ENCODE measurements at places on chromosomes 6 and 20.

- no peak for DNase-seq
Measured at GRCh38 chr20:4038676-4039370, 23.5 kb upstream of the RNF24 start.

GRCh38 chr6:101544286-101544685 lies 150.8 kb downstream of the GRIK2 start:
- DNase-seq, result no peak

DNA sequence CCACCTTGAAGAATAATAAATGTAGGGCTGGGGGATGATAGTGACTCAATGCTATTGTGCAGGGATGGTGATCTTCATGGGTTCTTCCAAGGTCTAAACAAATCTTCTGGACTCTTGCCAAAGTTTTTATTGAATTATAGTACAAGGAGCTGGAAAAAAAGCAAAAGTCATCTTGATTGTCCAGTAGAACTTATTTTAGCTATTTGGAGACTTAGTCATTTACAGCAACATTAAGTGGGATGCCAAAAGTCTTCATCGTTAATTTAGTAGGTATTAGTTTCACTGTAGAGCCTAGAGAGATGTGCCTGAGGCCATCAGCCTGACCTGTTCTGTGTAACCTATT lies 212.9 kb upstream of the TBX18 start:
- DNase-seq, result no peak

- no peak for DNase-seq
Measured at GRCh38 chr6:105474234-105474633, 71.4 kb upstream of the PREP start.

GRCh38 chr6:126983779-126984178 lies 134.7 kb upstream of the RSPO3 start:
- DNase-seq, result no peak

- DNase-seq, result no peak
Measured at GRCh38 chr6:132300323-132300949, 100.8 kb downstream of the MOXD1 start.

- DNase-seq, result no peak
Measured at GRCh38 chr6:27241443-27241842, 6.1 kb upstream of the PRSS16 start.

- no peak for DNase-seq
Measured at GRCh38 chr6:108744996-108745395, 103.2 kb upstream of the ARMC2 start.

- no peak for DNase-seq
Measured at GRCh38 chr6:78476561-78476960, 390.8 kb upstream of the IRAK1BP1 start.

DNA sequence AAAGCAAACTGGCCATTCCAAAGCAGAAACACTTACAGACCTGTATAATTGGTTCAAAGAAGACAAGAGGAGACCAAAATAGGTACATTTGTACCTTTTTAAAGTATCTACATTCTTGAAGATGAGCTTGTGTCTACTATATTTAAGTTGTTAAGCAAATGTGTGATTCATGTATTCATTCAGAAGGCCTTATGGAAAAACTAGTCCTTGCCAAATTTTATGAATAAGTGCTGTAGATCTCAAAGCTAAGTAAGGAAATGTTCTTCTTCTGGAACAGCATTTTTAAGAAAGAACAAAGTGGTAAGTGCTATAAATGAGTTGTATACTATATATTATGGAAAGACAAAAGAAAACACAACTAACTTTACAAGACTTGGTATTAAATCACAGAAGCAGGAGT lies 22.2 kb upstream of the HEY2 start:
- DNase-seq, result no peak

DNA sequence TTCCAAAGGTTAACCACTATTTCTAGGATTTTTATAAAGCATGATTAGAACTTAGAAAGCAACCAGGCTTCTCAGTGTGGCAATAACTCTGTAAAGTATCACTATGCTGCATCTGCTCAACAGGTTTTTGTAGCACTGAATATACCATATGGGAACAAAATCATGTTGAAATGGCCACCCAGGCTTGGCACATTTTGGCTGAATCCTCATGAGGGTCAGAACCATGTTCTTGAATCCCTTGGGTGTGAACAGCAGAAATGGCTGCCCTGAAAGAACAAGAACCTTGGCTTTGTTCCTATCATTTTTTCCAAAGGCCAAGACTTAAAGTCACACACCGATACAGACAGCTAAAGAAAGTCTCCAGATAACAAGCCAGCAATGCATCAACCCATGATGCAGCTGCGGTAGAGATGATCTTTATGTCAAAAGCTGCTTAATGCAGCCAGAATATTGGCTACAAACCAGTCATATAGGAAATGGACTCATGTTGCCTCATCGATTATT lies 283.0 kb upstream of the NOX3 start:
- no peak for DNase-seq

- DNase-seq, result no peak
Measured at GRCh38 chr6:152905551-152906299, 77.1 kb downstream of the FBXO5 start.

GRCh38 chr6:95119927-95120326 lies 457.4 kb upstream of the MANEA start:
- no peak for DNase-seq

DNA sequence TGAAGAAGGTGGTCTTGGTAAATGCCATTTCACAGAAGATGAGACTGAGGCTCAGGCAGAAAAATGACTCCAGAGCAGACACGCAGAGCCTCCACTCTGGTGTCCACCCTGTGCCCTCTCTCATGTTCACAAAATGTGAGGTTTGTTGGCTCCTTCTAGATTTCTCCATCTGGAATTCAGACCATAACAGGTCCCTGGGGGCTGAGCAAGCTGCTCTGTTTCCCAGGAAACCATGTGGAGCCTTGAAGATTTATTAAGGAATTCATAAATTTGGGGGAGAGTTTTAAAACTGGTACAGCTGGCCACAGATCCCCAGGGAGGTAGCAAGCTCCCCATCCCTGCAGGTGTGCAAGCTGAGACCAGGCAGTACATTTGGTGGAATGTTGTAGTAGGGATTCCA lies 38.8 kb upstream of the SIRPA start:
- DNase-seq, result peak; percentile 68

DNA sequence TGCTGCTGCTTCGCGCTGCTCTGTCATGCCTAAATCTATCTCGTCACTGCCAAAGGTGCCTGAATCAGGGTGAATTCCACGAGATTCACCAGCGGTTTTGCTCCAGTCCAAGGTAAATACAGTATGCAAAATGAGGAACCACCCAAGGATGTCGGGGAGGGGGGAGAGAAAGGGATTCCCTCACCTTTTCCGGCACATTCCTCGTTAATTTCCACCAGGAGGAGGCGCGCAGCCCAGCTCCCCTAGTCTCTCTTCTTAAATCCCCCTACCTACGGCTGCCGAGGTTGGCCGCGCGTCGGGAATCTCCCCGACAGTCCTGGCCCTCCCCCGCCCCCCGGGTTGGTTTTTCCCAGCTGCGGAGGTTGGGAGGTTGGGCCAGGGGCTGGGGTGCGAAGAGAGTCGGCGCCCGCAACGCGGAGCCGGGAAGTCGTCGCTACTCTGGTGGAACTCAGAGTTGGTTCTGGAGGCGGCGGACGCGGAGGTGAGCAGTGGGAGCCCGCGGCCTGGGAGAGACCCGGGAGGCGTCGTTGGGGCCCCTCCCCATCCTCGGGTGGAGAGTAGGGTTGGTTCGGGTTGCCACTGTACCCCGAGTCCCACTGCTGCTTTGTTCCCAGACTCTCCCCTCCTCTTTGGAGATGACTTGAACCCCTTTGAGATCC lies at the start of gene TPBG:
TPBG (plus strand) TSS at position 390 of the 659 bp plus-strand sequence. CDS start 1,145 bp downstream, outside the sequence.
- no peak for DNase-seq

DNA sequence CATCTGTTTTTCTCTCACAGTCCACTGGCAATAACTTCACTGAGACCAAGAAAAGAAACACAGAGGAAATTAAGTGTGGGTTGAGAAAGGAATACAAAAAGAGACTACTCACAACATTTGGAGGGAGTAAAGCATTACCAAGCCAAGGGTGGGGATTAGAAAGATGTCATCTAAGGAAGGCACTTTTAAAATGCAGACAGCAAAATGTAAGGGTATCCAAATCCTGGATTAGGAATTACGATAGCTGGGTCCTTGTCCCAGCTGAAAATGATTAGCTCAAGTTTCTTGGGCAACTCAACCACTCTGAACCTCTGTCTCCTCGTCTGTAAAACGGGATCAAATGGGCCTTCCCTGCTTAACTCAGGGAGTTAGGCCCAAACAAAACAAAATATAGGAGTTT lies 2.2 kb downstream of the LEMD2 start:
- DNase-seq, result no peak

GRCh38 chr20:45470262-45470931 lies 844 bp downstream of the WFDC2 start:
- DNase-seq, result no peak

DNA sequence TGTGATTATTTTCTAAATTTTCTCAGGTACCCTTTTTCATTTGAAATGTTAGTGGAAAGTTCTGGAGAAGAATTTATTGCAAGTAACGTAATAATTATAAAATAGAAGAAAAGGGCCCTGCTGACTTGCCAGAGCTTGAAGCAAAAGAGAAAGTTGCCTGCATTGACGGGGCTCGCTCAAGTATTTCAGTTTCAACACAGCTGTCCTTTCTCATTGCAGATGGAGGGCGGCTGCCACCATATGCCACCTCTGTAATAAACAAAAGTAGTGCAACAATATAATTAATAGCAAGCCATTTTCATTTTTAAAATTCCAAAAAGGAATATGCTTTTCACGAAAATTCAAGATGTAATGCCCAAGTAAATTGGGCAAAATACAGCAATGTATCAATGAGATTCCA lies 246.2 kb downstream of the PACRG start:
- DNase-seq, result no peak

DNA sequence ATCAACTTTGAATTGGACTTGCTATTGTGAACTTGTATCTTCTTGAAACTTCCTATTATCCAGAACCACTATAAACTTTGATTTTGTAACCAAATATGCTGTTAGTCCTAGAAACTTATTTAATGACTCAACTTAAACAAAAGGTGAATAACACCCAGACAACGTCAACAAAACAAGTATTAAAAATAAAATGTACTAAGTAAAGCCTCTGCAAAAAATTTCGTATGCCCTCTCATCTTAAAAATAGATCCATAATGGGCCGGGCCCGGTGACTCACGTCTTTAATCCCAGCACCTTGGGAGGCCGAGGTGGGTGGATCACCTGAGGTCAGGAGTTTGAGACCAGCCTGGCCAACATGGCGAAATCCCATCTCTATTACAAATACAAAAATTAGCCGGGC lies 401.7 kb downstream of the ESR1 start:
- DNase-seq, result no peak
